ENCODE measurements at places on chromosomes 2 and 18.

GRCh38 chr2:156229724-156230362 is 102.7 kb downstream of the NR4A2 start:
- no peak overlapping the region for H3K27ac ChIP-seq
- H3K27me3 ChIP-seq: no peaks in the 10 kb centered on the region
- H3K4me1 ChIP-seq: no peaks in the 10 kb centered on the region
- H3K36me3 ChIP-seq: no peaks in the 10 kb centered on the region
- no peak for DNase-seq
- no peak overlapping the region for H3K4me3 ChIP-seq

DNA sequence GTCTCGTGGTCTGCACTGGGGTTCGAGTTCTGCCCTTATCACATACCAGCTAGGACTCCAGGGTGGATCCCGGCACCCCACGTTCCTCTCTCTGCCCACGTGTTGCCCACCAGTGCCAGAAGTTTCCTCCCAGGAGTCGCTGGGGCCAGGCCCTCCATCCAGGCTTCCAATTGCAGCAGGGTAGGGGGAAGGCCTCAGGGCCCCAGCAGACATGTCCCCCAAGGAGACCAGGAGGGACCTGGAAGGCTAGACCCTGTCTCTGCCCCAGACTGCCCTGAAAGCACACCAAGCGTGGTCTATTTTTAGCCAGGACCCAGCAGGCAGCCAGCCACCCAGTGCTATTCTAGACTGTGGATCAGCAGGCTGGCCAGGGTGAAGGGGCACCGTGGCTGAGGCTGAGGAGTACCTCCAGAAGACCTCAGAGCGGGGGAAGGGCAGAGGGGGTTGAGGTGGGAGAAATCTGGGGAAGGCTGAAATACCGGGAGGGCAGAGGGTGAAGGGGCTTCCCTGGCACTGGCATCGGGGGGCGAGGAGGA is 18.8 kb upstream of the TNS1 start:
- no peak for DNase-seq
- no peaks in the 10 kb centered on the region for H3K4me1 ChIP-seq
- H3K36me3 ChIP-seq: no peaks in the 10 kb centered on the region
- no peak overlapping the region for H3K27ac ChIP-seq
- no peak overlapping the region for H3K4me3 ChIP-seq

- no peaks in the 10 kb centered on the region for H3K4me1 ChIP-seq
- DNase-seq: no peak
- no peaks in the 10 kb centered on the region for H3K27me3 ChIP-seq
- no peak overlapping the region for H3K27ac ChIP-seq
- H3K36me3 ChIP-seq: no peaks in the 10 kb centered on the region
These were observed 83.9 kb upstream of the PGAP1 start for GRCh38 chr2:197010200-197011020.

DNA sequence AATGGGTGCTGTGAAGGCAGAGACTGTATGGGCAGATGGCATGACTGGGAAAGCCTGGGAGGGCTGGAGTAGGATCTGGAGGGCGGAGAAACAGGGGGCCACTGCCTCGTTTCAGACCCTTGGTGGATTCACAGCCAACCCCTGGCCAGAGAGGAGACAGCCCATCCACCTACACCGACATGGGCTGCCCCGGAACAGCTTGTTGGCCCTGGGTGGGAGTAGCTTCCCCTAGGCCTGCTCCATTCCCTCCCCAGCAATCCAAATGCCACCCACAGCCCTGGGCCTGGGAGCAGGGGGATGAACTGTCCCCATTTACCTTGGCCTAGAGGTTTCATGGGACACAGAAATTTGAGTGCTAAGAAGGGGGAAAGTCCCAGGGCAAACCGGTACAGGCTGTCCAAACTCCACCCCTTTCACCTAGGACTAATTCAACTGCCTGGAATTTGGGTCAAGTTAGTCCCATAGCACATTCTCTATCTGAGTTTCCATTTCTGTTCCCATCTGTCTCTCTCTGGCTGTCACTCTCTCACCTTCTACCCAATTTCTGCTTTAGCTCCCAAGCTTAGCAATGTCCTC is 37.0 kb downstream of the LBH start:
- DNase-seq: no peak
- no peaks in the 10 kb centered on the region for H3K36me3 ChIP-seq
- H3K27ac ChIP-seq: no peak overlapping the region
- no peak overlapping the region for H3K4me3 ChIP-seq

DNA sequence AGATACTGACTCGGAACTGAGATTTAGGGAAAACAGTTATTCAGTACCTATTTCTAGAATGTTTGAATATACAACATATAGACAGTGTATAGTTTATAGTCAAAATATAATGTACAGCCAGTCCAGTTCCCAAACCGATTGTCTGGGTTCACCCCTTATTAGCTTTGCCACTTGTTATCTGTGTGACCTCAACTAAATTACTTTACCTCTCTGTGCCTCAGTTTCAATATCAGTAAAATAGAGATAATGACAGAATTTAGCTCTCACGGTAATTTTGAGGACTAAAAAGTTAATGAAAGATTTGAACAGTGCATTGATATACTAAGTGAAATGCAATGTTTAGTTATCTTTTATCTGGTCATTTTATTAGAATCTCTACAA is 750 bp upstream of the RIOK3 start:
- DNase-seq: no peak
- H3K27ac ChIP-seq: peak overlapping the region; percentile 81
- H3K4me1 ChIP-seq: peaks cover 14% of the 10 kb centered on the region
- H3K27me3 ChIP-seq: no peaks in the 10 kb centered on the region
- no peak overlapping the region for H3K4me3 ChIP-seq
- H3K36me3 ChIP-seq: no peaks in the 10 kb centered on the region

GRCh38 chr2:160419776-160420505 is 73.7 kb downstream of the RBMS1 start:
- H3K4me3 ChIP-seq: no peak overlapping the region
- no peaks in the 10 kb centered on the region for H3K27me3 ChIP-seq
- no peaks in the 10 kb centered on the region for H3K36me3 ChIP-seq
- peak; percentile 49 for DNase-seq

All from endothelial cell of umbilical vein (primary cell).